Activated CD4-positive, CD25-positive, alpha-beta regulatory T cell treated with anti-CD3 and anti-CD28 coated beads, Interleukin-2, amount 50 U/mL, for 72 hours (primary cell): ENCODE measurements at places on chromosomes 6 and 20.
A peak's percentile ranks its signal among the peaks of the same experiment; 100 is the strongest.

DNA sequence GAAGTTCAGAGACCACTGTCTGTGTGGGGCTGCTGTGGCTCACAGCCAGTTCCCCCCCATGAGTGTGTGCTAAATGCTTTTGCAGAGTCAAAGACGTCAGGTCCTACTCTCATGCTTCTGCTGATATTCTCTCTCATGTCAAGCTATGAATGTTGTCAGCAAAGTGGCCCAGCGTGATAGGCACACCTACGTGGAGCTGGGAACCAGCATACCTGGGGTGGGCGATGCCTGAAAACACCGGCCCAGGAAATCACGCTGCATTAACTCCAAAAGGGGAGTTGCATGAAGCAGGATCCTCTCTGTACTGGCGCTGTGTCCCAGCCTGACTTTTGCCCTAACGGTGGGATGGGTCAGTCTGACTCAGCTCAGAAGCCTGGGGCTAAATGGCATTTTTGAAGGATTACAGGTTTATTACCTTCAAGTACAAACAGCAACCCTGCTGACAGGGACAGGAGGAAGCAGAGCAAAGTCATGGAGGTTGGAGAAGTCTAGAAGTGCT, 9.0 kb upstream of the MRPS10 start:
- no peak for DNase-seq

GRCh38 chr6:40472353-40472752, 114.8 kb downstream of the LRFN2 start:
- DNase-seq: no peak

- DNase-seq: no peak
Observed at GRCh38 chr6:30613251-30614043, 3.6 kb downstream of the PPP1R10 start.

- DNase-seq: no peak
Observed at GRCh38 chr6:126747728-126748540, 370.5 kb upstream of the RSPO3 start.

DNA sequence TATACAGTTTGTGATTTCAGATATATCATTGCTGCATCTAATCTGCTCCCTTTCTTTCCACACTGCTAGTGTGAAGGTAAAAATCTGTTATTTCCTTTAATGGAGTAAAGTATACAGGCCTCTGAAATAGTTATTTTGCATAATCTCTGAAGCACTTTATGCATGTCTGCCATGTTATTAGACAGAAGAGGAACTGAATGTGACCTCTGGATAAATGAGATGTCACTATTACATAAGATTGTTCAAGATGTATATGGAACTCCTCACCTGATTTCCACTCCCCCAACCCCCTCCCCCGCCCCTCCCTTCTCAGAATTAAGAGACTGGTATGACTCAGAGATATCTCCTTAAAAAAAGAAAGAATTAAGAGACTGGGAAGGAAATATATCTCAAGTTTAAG, 26.3 kb downstream of the SERINC1 start:
- DNase-seq: no peak

DNA sequence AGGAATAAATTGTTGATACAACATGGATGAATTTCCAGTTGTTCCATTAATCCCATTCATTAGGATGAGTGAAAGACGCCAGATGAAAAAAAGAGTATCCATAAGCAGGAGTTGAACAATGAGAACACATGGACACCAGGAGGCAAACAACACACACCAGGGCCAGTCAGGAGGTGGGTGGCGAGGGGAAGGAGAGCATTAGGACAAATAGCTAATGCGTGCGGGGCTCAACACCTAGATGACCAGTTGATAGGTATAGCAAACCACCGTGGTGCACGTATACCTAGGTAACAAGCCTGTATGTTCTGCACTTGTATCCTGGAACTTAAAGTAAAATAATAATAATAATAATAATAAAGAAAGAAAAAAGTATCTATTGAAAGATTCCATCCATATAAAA, 11.1 kb downstream of the PCED1A start:
- DNase-seq: no peak

GRCh38 chr6:43471399-43471798, 6.0 kb upstream of the TJAP1 start:
- no peak for DNase-seq

GRCh38 chr6:52059821-52060220, 27.6 kb downstream of the PKHD1 start:
- no peak for DNase-seq

DNA sequence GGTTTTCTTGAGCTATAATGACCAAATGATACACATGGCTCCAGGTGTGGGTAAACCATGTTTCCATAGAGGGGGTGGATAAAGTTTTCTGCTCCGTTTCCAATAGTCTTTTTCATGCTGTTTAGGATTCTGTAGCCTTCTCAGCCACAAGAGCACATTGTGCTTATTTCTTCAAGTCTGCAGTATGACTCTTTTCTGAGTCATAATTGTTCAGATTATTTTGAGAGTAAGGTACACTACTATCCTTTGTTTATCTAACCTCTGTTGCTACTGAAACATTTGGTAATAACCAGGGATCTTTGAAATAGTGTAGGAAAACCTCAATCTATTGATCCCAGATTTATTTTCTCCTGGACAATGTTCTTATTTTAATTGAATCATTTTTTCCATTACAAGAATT, 247.9 kb upstream of the BMP2 start:
- no peak for DNase-seq

DNA sequence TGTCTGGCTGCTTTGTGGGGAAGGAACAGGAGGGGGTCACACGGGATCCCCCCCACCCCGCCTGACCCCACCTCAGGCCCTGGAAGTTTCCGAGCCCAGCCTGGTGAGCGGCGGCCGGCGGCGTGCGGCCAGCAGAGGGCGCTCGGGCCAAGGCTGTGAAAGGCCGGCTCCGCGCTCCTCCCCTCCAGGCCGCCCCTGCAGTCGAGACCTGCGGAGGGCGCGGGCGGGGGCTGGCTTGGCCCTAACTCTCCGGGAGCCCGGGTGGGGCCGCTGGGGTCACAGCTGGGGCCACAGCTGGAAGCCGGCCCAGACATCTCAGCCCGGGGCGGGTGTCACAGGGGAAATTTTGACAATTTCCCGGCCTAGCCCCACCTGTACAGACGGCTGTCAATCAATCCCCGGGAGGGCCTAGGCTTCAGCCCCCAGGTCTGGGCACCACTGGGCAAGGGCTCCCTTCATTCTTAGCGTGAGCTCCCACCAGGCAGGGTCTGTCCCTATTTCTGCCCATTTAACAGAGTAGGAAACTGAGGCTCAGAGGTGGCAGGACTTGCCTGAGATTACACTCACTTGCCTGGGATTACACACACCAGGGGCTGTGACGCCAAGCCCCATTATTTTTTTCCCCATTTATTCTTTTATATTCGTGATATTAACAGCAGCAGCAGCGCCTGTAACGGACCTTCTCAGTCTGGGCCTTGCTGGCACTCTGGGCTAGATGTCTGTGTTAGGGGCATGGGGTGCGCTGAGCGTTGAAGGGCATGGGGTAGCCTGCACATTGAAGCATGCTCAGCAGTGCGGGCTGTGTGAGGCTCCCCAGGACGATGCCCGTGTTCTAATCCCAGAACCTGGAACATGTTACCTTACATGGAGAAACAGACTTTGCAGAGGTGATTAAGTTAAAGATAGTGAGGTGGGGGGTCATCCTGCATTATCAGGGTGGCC, 23.0 kb downstream of the ZBP1 start:
- peak; percentile 82 for DNase-seq

GRCh38 chr20:41418739-41419293, 52.2 kb upstream of the EMILIN3 start:
- DNase-seq: no peak

DNA sequence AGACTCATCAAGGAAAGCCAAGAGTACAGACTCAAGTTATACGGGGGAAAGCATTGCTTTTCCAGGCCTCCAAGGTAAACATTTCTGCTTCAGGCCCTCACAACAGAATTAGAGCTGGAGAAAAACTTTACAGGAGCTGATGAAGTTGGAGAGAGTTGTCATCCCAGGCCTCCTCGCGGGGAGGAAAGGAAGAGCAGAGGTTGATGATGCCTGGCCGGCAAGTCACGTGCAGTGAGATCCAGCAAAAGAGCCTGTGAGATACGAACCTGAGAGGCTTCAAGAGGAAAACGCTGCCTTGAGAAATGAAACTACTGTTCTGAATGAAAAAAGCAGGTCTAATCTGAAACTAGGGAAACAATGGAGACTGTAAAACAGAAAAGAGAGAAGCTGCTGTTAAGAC, 122.9 kb downstream of the FAM120B start:
- no peak for DNase-seq

GRCh38 chr6:37155394-37156312, 14.3 kb upstream of the PIM1 start:
- peak; percentile 68 for DNase-seq

DNA sequence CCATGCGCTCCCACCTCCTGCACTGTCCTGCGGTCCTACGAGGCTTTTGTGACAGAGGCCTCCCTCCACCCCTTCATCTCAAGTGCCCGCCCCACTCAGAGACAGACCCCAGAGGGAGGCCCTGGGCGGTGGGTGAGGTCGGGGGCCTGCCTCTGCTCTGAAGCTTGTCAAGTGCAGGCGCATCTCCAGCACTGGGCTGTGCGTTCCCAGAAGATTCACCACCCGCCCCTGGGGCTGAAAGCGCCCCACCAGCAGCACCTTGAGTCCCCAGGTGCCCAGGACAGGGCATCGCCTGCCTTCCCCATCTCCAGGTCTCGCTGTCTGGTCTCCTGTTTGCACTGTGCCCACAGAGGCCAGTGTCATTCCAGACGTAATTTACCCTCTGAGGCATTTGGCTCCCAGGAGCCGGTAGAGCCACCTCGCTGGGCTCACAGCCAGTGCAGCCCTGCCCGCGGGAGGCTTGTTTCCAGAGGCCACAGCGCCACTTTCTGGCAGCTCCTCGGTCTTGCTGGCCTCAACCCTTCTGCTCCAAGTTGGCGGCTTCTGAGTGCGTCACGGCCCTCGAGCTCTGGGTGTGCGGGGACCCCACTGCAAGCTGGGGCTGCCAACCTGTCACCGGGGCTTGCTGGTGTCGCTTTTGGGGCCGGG, 191.1 kb downstream of the TAF4 start:
- DNase-seq: no peak

GRCh38 chr20:16388731-16389130, 184.5 kb downstream of the KIF16B start:
- no peak for DNase-seq

GRCh38 chr6:151324488-151324825, 66.9 kb downstream of the ZBTB2 start:
- no peak for DNase-seq

DNA sequence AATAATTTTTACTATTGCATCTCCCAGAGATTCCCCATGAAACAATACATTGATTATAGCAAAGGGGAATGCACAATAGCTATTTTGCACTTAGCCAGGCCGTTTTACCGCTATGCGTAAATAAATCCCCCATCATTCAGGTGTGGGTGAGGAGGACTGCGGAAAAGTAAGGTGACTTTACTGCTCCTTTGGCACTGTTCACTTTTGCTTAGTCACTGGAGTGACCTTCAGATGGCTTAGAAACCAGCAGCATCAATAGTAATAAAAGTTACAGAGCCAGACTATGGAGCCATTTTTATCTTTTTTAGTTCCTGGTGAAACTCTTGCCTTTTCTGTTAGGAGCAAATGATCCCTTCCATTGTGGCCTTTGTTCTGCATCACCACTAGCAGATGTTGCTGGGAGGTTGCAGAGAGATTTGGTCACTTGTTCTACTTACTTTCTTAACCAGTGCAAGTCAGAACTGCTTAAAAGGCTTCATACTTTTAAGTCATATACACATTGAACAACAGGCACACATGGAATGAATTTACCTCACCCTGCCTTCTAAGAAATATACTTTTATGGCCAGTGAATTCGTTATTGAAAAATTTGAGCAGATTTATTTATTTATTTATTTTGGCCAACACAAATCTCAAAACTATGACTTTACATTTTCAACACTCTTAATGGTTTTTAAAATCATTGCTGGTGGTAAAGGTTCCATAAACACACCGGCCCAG, 12.1 kb upstream of the BTBD3 start:
- no peak for DNase-seq

- no peak for DNase-seq
Observed at GRCh38 chr6:35044145-35044745, 96.9 kb downstream of the TCP11 start.

- DNase-seq: no peak
Observed at GRCh38 chr6:155120034-155120433, 124.9 kb downstream of the TIAM2 start.

DNA sequence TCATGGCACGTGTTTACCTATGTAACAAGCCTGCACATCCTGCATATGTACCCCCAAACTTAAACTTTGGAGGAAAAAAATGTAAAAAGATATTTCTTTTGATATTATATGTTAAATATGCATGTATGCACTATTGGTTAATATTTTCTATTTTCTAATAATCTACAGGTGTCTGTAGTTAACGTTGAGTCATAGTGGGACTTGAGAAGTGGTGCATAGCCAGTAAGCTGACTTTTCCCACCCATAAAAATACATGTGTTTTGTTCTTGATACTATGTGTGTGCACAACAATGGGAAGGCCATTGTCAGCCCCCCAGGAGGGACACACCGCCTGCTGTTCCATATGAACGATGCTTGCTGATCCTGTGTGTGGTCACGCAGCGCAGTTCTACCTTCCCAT, 49.1 kb downstream of the FAM120B start:
- no peak for DNase-seq

GRCh38 chr6:126199466-126199865, 140.4 kb upstream of the CENPW start:
- no peak for DNase-seq

DNA sequence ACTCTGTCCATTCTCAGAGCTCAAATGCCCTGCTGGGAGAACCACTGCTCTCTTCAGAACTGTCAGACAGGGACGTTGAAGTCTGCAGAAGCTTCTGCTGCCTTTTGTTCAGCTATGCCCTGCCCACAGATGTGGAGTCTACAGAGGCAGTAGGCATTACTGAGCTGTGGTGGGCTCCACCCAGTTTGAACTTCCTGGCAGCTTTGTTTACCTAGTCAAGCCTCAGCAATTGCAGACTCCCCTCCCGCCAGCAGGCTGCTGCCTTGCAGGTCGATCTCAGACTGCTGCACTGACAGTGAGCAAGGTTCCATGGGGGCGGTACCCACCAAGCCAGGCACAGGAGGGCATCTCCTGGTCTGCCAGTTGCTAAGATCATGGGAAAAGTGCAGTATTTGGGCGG, 21.8 kb upstream of the UFL1 start:
- no peak for DNase-seq

- no peak for DNase-seq
Observed at GRCh38 chr6:39210450-39210849, 18.8 kb downstream of the KCNK5 start.

GRCh38 chr6:46789434-46790354, 3.5 kb upstream of the MEP1A start:
- DNase-seq: no peak

DNA sequence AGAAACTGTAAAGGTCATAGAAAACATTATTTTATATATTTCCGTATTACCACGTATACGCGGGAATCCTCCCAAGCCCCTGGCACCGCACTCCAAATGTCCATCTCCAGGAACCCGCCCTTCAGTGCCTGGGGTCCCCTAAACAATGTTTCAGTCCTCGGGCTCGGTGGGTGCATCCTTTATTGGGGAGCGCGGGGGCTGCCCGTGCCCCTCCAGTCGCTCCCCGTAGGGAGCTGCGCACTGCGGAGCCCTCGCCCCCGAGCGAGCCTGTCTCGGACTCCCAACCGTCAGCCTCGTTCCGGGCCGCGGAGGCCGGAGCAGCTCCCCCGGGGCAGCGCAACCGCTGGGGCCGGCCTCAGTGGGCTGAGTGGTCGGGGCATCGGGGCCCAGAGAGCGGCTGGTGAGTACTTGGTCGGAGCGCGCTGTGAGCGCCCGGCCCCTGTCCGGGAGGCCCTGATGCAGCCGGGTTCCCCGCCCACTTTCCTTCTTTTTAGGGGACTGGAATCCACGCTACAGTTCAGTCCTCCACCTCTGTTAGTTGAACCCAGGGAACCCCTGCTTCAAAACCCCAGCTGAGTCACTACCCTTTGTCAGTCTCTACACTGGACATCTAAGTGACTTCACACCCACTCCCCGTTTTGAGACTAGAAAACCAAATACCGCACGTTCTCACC, at the start of gene DNAH8:
Gene DNAH8 (plus strand): TSS at position 296 of the 674 bp plus-strand sequence. CDS start 7,499 bp downstream, outside the sequence.
- DNase-seq: no peak
